ENCODE measurements at places on chromosomes 3 and 15.

- peak; percentile 52 for DNase-seq
These were observed 85.1 kb downstream of the PDCD6IP start for GRCh38 chr3:33883538-33883950.

DNA sequence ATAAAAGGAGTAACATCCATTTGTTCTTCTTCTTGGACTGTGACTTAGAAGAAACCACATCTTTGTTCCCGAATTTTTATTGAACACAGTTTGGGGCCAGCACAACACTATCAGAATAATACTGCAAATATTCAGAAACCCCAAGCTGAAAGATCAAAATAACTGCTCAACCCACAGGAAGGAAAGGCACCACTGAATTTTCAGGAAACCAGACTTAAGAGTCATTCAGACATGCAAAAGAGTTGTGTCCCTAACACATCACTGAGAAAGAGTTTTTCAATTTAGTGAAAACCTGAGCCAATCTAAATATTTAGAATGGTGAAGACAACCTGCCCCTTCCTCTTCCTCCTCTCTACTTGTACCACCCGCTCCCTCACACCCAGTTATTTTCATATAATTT lies 295.0 kb upstream of the RORA start:
- DNase-seq, result no peak

- DNase-seq, result no peak
These were observed 378.8 kb upstream of the RARB start for GRCh38 chr3:25049304-25049703.

GRCh38 chr3:148975248-148975647 lies 16.1 kb upstream of the GYG1 start:
- no peak for DNase-seq

DNA sequence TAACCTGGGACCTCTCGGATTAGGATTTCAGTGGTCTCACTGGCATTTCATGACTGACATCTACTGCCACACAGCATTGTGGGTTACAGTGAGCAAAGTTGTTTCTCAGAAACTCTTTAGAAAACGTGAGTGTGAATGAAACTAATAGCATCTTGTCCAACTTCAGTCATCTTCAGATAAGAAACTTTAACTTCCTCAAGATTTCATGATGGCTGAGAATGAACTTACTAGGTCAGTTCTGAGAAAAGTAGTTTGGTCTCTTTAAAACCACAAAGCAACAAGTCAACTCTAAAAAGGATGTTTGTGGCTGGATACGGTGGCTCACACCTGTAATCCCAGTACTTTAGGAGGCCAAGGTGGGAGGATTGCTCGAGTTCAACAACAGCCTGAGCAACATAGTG lies 14.2 kb upstream of the HOMER2 start:
- no peak for DNase-seq

DNA sequence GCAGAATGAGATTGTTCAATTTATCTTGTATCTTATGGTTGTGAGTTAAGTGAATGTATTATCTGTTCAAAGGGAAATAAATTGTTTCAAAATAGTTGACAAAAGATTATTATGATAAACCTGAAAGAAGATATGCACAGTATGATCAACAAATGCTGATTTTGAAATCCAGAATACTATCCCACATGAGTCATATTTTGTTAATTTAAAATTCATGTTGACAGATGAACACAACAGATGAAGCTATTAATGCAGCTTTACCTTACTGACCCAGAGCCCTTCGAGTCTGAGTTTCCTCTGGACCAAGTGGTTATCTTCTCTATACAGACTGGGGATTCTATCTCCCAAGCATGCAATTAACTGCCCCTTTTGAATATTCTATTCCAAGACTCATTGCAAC lies 482.8 kb downstream of the FGF12 start:
- no peak for DNase-seq

DNA sequence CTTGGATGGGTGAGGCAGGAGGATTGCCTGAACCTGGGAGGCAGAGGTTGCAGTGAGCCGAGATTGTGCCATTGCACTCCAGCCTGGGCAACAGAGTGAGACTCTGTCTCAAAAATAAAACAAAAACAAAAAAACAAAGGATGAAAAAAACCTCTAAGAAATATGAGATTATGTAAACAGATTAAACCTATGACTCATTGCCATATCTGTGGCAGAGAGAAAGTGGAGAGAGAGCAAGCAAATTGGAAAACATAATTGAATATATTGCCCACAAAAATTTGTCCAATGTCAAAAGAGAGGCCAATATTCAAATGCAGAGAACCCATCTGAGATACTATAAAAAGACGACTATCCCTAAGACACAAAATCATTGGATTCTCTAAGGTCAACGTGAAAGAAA lies 1106.0 kb downstream of the OTOL1 start:
- DNase-seq, result no peak

GRCh38 chr3:116281313-116282143 lies 163.8 kb downstream of the LSAMP start:
- no peak for DNase-seq

GRCh38 chr3:111943533-111943932 lies 35.3 kb upstream of the ABHD10 start:
- DNase-seq, result no peak

- DNase-seq, result no peak
These were observed 20.7 kb downstream of the TIMP4 start for GRCh38 chr3:12138044-12138443.

DNA sequence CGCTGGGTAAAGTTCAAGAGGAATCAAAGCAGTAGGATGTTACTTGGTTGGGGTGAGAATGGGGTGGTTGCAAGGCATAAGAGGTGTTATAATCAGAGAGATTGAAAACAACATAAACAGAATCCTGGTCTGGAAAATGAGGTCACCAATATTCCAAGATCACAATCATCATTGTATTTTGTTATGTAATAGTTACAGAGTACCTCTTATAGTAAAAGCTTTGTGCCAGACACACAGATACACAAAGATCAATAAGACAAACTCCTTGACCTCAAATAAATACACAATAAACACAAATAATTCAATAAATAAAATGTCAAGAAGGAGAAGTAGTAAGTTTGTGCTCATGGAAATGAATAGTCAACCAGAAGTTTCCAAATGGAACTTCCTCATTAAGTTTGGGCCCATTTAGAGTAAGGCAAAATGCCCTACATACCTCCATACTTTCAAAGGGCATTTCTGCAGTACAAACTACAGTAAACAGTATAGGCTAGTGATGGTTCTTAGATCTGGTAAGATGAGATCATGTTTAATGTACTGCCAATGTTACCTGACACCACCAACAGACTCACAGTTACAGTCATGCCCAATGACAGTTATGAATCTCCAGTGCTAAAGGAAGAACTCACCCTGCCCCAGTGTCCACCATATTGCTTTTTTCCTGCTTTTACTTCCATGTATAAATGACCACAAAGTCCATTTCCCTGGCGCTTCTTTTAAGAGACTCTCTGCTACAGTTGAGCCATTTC lies 93.4 kb downstream of the KCNMB2 start:
- no peak for DNase-seq

DNA sequence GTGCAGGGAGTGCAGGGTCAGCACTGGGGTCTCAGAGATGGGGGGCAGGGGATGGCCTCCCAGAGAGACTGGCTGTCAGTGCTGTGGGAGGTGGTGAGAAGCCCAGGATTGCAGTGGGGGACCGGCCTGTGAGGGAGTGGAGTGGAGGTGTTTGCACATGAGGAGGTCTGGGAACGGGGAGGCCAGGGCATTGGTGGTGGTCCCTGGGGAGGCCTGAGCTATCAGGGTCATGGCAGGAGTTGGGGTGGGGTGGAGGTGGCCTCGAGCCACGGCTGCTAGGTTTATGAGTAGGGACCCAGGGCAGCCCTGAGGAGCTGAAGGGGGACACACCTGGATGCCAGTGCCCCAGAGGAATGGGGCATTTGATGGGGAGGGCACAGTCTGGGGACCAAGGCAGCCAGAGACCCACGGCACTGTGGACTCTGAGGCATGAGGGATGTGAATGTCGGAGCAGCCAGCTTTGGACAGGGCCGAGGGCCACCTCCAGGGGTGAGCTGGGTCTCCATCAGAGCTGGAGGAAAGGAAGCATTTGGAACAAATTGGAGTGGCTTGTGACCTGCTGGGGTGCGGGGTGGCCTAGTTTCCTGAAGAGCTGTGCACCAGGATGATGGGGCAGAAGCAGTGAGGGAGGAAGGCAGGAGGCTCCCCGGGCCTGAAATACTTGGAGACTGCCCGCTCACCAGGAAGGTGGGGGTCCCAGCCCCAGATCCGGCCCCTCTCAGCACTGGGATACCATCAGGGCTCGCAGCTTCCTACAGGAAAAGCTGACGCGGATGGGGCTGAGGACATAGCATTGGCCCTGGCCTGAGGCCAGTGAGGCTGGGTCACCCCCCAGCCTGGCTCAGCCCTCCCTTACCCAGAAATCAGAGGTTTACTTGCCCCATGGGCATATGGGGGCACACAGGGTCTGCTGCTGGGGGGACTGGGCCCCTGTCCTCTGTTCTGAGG lies 9.5 kb upstream of the CSPG4 start:
- no peak for DNase-seq
